H1 (cell line): ENCODE measurements at places on chromosomes 3 and 15.

- DNase-seq, result no peak
Measured at GRCh38 chr3:188754267-188754666, 417.5 kb upstream of the TPRG1 start.

DNA sequence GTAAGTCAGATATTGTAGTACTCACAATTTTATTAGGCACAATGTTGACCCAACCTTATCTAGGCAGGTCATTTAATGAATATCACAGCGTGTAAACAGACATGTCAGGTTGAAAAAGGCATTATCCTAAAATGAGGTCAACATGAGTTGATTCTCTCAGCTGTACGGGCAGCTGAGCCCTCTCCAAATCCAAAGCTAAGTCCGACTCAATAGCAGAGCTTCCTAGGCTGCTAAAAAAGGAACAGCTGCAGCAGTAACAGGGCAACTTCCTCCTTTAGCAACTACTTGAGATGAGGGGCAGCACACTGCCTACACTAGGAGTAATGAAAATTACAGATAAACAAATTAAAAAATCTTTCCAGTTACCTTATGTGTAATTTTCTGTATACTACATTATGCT lies 189.2 kb downstream of the CADM2 start:
- no peak for DNase-seq

DNA sequence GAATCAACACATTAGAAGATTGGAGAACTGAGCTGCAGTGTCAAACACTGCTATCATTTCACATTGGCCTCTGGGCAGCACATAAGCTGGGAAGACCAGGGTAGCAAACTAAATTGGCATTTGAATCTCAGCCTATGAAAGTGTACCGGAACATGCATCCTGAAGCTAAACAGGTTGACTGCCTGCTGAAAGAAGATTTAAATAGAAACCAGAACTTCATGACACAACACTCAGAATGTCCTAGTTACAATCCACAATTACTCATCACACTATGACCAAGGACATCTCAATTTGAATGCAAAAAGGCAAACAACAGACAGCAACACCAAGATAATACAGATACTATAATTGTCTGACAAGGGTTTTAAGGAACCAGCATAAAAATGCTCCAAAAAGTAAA lies 26.2 kb downstream of the TM2D3 start:
- DNase-seq, result no peak

- DNase-seq, result no peak
Measured at GRCh38 chr3:18902081-18902793, 246.1 kb upstream of the KCNH8 start.

GRCh38 chr3:178494386-178494785 lies 41.9 kb upstream of the KCNMB2 start:
- no peak for DNase-seq
